ENCODE measurements at places on chromosomes 5 and 9.

DNA sequence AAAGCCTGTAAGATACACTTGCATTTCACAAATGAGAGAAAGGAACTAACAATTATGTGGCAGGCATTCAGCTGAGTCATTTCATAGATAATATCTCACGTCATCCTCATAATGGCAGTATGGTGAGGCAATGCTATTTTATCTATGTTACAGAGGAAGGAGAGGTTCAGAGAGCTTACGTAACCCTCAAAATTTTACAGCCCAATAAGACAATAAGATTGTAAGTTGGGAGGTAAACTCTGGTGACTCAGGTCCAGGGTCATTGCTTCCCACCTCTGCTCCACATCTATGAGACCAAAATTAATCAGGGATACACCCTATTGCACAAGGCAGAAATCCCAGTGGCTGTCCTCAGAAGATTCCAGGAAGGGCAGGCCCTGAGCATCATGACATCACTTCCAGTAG is 309.7 kb downstream of the NSG2 start:
- DNase-seq = no peak

DNA sequence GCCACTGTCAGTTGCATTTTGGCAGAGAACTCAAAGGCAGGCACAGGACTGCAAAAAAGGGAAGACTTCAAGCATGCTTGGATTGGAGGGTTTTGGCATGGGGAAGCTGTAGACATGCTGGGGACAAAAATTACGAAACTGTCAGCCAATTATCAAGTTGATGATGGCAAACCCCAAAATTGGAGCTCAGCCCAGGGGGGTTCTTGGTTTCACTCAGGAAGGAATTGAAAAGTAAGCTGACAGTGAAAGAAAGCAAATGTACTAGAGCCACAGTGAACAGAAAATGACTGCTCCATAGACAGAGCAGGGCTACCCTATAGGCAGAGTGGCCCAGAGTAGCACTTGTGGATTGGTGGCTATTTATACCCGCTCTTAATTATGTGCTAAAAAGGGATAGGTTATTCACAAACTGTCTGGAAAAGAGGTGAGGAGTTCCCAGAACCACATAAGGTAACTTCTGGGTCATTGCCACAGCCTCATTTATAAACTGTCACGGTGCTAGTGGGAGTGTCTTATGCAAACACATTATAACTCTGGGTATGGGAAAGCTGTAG is 14.6 kb upstream of the CFAP95 start:
- no peak for DNase-seq

GRCh38 chr9:31347082-31347617 is 1037.3 kb upstream of the ACO1 start:
- peak; percentile 92 for DNase-seq

- no peak for DNase-seq
Measured at GRCh38 chr5:123582550-123583285, 70.7 kb downstream of the CSNK1G3 start.

GRCh38 chr9:89417832-89418473 is 80.0 kb downstream of the SEMA4D start:
- peak; percentile 2 for DNase-seq

GRCh38 chr9:92641092-92641809 is 28.7 kb downstream of the IPPK start:
- no peak for DNase-seq

DNA sequence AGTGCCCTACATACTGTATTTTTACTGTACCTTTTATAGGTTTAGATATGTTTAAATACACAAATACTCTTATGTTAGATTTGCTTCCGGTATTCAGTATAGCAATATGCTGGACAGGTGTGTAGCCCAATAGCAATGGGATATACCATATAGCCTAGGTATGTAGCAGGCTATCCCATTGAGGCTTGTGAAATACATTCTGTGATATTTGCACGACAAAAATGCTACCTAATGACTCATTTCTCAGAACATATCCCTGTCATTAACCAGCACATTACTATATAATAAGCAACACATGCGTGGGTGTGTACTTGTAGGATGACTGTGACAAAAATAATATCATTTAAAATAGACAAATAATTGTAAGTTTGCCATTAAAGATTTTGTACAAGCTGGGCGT is 208.8 kb downstream of the MRPS30 start:
- no peak for DNase-seq

DNA sequence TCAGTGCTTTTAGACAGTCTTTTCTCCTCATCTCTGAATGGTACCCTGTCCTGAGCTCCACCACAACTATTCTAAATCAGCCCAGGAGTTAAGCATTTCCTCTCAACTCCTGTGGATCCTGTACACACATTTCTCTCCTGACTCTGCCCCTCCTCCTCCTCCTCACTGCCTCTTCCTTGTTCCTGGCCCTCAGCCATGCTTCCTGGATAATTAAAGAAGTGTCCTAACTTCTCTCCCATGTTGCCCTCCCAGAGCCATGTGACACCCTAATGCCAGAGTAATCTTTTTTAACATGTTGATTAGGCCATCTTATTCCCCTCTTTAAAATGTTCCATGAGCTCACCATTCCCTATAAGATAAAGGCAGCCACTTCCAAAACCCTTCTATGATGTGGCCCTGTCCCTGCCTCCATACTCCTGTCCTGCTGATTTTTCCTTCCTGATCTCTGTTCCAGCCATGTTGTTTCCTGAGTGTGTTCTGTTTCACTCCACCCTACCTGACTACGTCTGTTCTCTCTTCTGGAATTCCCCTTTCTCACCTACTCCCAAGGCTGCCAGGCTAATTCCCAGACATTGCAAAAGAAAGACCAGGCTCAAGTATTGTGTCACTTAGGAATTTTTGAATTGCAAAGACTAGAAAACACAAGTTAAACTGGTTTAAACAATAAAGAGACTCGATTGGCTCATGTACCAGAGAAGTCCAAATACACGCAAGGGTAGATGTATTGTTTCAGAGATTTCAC is 295.2 kb downstream of the MAST4 start:
- no peak for DNase-seq

DNA sequence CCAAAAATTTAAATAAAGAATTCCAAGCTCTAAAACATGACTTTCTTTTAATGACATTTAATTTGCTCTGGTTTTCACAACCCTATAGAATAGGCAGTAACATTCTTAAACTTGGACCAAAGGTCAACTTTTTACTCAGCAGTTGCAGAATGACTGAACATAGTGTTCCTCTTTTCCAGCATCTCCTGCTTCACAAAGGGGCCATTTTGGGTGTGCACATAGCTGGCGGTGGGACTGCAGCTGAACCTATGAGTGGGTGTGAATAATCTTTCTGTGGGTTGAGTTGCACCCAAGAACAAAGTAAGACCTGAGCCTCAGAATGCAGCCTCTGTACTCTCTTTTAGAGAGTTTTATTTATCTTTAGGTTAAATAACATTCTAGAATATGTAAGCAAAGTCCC is 96.9 kb upstream of the HAPLN1 start:
- no peak for DNase-seq

- no peak for DNase-seq
Measured at GRCh38 chr5:133602835-133603380, 9.4 kb downstream of the FSTL4 start.

- DNase-seq = no peak
Measured at GRCh38 chr5:79787448-79787847, 97.8 kb downstream of the CMYA5 start.

- peak; percentile 52 for DNase-seq
Measured at GRCh38 chr5:165457859-165458481, 1952.6 kb downstream of the MAT2B start.

DNA sequence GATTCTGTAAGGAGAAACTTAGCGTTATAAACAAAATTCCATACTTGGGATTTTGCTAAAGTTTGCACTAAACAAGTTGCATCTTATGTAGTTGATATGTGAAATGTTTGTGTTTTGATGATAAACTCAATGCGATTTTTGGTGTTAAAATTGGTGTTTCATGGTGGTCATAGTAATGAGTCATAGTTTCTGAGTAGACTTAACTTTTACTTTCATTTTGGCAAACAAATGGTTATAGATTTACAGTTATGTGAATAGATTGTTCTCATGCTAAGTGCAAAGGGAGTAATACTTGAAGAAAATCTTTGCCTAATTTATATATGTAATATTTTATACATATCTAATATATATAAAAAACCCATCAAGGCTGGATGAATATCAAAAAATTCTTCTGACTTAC is 107.3 kb upstream of the ELAVL2 start:
- no peak for DNase-seq

GRCh38 chr9:86035827-86036440 is 63.4 kb downstream of the GOLM1 start:
- no peak for DNase-seq

- DNase-seq = no peak
Measured at GRCh38 chr9:133647148-133647547, 11.0 kb downstream of the DBH start.

DNA sequence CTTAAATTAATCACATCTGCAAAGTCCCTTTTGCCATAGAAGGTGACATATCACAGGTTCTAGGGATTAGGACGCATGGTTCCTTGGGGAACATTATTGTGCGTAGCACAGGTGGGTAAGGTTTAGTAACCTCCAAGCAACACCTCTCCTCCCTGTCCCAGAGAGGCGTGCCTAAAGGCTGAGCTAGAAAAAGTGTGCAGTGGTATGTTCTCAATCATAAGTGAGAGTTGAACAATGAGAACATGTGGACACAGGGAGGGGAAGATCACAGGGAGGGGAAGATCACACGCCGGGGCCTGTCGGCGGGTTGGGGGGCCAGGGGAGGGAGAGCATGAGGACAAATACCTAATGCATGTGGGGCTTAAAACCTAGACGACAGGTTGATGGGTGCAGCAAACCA is 14.9 kb downstream of the DAB2IP start:
- no peak for DNase-seq

DNA sequence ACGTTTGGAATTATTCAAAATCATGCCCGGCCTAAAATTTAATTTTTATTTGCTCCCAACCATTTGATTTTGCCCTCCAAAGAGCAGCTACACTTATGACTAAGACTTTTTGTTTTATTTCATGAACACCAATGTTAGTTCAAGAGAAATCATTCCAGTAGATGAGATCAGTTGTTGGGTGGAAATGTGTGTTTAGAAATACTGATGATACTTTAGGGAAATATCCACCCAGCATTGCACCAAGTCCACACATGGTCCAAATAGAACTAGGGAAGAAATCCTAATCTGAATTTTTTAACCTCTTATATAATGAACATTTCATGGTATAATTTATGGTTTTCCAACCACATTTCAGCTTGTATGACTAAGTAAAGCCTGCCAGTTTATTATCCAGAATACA is 28.3 kb upstream of the GOLPH3 start:
- DNase-seq = no peak

DNA sequence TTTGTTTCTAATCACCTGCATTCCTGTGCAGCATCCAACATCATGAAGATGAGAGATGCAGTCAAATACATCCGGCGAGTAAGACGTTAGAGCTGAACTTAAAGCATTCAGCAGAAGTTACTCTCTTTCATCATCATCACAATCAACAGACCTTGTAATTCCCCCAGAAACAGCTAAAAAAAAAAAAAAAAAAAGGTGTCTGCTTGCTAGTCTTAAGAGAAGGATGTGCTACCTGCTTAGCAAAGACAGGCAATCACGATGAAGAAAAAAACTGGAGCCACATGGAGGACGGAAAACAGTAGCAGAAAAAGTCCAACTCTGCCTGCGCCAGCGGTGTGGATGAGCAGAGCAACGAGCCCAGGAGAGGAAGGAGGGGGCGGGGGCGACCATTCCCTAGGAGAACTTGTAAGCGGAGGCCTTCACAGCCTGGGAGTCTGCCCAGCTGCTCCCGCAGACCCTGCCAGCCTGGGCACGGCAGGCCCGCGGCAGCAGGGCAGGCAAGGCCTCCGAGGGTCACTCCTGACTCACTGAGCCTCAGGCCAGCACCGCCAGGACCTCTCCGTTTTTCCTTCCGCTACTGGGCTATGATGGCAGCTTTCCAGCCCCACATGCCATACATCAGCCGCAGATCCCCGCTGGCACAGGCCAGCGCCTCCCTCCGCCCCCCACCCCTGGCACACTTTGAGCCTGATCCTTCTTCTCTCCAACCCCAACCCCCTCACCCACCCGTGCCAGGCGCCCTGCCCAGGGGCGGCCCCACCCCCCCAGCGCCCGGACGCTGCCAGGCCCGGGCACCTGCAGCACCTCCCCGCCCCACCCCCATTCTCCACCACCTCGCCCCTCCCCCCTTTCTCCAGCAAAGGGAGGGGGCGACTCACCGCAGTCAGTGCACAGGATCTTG is 1.4 kb downstream of the NRG2 start:
- DNase-seq = no peak

GRCh38 chr5:15014809-15015208 is 143.2 kb upstream of the ANKH start:
- no peak for DNase-seq

GRCh38 chr5:53927668-53928247 is 367.3 kb downstream of the NDUFS4 start:
- DNase-seq = no peak

GRCh38 chr9:12908895-12909294 is 134.1 kb downstream of the LURAP1L start:
- DNase-seq = no peak

DNA sequence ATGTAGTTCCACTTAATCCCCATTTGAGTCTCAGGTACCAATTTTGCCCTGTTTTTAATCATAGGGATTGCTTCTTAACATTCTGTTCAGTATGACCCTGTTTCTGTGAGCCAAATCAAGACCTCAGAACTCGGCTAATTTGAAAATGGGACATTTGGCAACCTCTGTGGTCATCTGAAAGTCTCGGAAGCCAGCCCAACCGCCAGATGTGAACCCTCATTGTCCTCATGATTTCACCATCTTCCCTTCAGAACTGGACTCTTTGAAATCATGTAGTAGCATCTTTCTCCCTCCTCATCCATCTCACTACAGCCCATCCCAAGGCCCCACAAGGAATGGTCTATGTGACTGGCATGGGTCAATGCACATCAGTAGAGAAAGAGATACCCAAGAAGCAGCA is 88.9 kb downstream of the S1PR3 start:
- DNase-seq = no peak

DNA sequence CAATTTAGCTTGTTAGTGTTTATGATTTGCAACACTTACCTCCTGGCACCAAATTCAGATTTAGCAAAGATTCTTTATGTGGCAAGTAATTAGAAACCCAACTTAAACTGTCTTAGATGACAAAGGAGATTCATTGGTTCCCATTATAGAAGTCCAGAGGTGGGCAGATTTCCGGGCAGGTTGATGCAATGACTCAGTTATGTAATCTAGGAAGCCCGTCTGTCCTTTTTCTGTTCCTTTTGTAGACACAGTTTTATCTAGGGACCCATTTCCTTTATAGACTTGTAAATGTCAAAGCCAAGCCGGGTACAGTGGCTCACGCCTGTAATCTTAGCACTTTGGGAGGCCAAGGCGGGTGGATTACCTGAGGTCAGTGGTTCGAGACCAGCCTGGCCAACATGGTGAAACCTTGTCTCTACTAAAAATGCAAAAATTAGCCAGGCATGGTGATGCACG is 20.3 kb upstream of the ANKRD33B start:
- no peak for DNase-seq

Measured in MM.1S (cell line).